LHCN-M2 (cell line): ENCODE measurements at places on chromosomes 1 and 21. TPM values are rescaled to one million over a fixed set of nuclear protein-coding genes. Genes with fewer than 3 reads are reported as not detected.

DNA sequence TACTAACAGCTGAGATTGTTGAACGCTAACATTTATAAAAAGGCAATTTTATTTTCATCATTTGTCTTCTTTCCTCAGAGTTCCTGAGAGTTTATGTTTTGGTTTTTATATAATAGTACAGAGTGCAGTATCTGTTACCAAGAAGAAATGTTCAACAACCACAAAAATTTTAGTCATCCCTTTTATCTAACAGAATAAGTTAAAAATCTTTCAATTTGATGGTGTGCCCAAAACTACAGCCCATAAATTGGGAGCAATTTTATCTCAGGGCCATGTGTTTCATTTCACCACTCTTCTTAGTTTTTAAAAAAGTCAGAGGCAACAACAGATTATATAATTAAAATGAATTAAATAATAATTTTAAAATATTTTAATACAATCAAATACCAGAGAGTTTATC lies 37.1 kb downstream of the NEXN start:
- DNase-seq, result peak; percentile 40

- DNase-seq, result peak; percentile 16
These were observed 5.4 kb downstream of the UBR4 start for GRCh38 chr1:19204446-19205266.

GRCh38 chr1:11695861-11696260 lies 4.4 kb downstream of the DRAXIN start:
- no peak for DNase-seq

DNA sequence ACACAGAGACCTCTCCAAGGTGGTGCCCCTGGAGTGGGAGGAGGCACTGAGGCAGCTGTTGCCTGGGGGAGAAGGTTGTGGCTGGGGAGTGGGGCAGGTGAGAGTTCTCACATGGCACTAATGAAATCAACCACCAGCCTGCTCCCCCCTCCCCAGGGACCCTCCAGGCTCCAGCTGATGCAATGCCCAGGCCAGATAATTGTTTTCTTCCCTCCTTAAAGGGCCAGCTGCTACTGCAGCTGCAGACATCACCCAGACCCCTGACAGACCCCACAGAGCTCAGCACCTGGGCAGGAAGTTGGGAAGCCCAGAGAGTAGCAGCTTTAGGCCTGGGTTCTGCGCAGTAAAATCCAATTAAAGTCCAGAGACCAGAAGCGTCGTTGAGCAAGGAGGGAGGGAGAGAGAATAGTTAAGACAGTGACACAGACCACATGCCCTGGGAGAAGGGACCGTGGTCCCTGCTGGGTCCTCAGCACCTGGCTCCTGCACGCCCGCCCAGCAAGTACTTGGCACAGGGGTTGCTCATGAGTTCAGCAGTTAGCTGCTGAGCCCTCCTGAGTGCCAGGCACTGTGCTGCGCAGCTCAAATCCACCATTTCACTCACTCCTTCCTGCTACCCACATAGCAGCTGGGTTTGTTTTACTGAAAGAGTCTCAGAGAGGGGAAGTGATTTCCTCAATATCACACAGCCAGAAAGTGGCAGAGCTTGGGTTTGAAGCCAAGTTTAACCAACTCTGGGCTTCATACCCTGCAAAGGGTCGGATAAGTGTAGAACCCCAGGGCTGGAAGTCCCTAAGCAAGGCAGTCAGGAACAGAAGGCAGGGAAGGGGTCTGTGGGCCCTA lies 1.9 kb downstream of the RIMS3 start:
- DNase-seq, result peak; percentile 17

- DNase-seq, result no peak
These were observed 127.3 kb downstream of the HHIPL2 start for GRCh38 chr1:222420633-222421032.

DNA sequence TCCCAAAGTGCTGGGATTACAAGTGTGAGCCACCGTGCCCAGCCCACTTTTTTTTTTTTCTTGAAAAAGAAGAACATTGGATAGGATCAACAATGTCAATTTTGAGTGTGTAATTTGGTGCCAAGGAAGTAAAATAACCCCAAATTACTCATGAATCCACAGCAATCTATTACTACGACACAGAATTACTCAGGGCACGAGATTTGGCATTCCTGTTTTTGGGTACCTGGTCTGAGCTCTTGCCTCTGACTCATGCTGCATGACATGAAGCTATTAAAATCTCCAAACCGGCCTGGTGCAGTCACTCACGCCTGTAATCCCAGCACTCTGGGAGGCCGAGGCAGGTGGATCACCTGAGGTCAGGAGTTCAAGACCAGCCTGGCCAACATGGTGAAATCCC lies 10.4 kb downstream of the RNF19B start:
- DNase-seq, result no peak

DNA sequence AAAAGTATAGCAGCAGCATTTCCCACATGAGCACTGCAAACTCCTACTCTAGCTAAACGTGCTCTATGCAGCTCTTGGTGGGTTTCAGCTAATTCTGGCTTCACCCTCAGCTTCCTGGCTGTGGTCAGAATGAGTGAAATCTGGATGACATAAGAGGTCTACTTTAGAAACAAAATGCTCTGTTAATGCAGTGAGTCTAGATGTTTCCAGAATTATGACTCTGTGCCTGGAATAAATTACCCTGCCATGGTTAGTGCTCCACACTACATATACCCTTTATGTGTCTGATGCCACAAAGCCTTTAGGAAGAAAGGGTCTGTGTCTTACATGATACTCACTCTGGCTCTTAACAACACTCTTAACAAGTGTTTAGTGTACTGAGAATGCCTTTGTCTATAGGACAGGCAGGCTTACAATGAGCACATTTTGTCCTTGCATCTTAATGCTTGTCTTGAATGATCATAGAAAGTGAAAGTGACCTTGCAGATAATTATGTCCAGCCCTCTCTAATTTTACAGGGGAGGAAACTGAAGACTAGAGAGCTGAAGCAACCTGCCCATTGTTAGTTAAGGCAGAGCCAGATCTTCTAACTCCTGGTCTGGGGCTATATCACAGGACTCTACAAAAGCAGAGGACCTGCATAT lies 9.2 kb downstream of the S100A10 start:
- no peak for DNase-seq

DNA sequence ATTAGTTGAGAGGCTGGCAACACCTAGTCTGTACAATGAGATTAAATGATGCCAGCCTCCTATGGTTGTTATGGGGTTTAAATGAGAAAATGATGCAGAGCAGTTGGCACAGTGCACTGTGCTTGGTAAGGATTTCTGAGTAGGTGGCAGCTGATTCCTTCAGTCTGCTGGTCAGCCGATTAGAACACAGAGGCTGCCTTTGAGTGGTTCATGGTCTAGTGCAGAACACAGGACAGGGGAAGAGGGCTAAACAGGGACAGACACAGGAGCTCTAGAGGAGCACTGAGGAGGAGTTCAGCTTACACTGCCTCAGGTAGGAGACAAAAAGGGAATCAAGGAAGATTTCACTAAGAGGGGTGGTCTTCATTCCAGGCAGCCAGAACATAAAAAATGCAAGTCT lies 1.4 kb downstream of the TIE1 start:
- DNase-seq, result no peak

GABPB2 gene
- total RNA-seq, result 6.3 and 7.1 TPM in 2 replicates

PTPRF gene
- total RNA-seq, result 12.8 and 13.7 TPM in 2 replicates
